NCI-H1105 treated with DMSO at 0.1 percent for 48 hours (cell line): ENCODE measurements at places on chromosomes 3 and 15.

DNA sequence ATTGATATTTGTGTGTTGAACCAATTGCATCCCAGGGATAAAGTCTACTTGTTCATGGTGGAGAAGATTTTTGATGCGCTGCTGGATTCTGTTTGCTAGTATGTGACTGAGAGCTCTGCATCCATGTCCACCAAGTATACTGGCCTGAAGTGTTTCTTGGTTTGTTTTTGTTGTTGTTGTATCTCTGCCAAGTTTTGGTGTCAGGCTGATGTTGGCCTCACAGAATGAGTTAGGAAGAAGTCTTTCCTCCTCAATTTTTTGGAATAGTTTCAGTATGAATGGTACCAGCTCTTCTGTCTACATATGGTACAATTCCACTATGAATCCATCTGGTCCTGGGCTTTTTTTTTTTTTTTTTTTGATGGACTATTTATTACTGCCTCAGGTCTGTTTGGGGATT is 50.9 kb upstream of the OSTN start:
- no peak for DNase-seq

DNA sequence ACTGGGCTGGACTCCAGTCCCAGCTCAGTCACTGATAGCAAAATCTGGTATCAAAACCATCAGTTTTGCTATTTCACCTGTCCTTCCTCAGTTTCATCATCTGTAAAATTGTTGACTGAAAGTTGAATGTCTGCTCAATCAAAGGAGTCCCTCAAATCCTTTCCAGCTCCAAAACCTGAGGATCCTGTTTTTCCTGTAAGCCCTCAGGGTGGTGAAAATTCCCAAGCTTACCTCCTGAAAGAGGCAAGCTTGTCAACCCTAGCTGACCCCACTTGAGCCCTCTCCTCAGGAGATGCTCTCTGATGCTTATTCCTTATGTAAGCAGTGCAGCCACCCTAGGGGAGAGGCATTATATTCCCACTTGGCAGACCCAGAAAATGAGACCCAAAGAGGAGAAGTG is 82.6 kb downstream of the HMG20A start:
- no peak for DNase-seq

- DNase-seq = no peak
Observed at GRCh38 chr3:16401273-16401672, 112.2 kb downstream of the RFTN1 start.

DNA sequence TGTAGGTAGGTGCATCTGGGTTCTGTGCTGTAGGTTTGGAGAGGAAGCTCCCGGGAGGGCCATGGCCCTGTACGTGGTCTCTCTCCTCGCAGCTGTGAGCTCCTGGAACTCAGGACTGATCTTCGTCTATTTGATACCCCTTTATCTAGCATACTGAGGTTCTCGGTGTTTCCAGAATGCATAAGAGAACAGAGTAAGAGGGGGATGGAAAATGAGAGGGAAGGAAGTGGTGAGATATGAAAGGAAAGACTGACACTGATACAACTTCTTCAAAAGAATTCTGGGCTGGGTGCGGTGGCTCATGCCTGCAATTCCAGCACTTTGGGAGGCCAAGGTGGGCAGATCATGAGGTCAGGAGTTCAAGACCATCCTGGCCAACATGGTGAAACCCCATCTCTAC is 90.7 kb downstream of the CHRD start:
- DNase-seq = no peak

GRCh38 chr15:57873564-57874209 is 167.2 kb downstream of the POLR2M start:
- no peak for DNase-seq

GRCh38 chr3:154889227-154889634 is 190.9 kb upstream of the MME start:
- DNase-seq = no peak

GRCh38 chr3:55165704-55166405 is 238.0 kb upstream of the LRTM1 start:
- no peak for DNase-seq

DNA sequence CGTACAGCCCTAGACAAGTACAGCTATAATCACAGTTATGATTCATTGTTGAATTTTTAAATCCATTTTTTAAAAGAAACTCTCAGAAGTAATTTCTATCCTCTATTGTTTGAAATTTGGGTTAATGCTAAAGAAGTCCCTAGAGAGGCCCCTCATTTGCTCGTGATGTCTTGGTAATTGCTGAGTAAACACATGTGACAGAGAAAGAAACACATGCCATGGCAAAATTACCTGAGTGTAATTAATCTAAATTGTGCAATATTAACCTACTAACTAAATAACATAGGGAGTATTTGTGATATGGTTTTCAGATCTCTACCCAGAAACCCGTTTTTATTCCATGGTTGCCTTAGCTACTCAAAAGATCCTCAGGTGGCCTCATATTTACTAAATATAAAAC is 10.8 kb downstream of the NEK10 start:
- DNase-seq = peak; percentile 84

DNA sequence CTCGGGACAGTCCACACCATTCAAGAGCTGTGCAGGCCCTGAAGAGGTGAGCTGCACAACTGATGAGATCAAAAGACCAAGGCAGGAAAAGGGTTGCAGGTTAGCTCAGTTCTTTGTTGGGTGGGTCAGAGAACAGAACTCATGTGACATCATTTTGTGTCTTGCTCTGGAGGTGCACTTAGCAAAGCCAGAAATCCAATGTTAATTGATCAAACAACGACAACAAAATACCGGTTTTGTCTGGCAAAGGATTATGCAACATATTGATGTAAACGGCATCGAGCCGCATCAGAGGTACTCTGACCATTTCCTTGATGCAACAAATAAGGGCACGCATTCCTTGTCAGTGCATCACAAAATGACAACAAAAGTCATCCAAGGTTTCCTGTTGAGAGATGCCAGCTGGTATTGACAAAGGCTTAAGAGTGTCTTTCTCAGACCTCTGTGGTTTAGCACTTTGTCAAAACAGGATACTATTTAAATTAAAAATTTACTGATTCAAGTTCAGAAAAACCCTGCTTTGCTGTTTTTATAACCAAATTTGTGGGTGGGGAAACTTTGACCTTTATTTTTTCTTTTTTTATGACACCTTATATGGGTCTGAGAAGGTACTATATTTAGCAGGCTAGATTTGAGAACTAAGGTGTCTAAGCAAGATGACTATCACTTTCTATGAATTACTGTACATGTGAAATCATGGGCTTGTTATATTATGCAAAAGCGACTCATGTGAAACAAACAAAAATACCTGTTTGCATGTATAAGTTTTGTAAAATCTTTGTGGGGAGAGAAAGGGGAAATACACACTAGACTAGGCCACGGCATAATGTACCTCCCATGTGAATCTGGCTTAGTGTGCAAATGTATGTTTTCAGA is 496.1 kb downstream of the FOXP1 start:
- DNase-seq = no peak

DNA sequence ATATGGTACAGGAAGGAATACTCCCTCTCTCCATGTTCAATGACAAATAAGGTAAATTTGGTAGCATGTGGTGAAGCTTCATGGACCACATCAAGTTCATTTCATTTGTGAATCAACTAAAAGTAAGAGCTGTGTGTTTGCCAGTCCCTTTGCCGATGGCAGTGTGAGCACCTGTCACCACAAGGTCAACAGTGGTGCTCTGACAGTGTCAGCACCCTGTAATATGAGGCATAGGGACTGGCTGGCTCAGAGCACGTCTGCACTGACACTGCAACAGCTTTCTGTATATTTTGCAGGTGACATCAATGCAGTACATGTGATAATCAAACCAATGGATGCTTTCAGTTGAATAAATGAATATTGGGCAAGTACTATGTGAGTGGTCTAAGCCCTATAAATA is 852.4 kb downstream of the TUSC7 start:
- no peak for DNase-seq

- no peak for DNase-seq
Observed at GRCh38 chr3:192607798-192608197, 119.5 kb downstream of the FGF12 start.

- no peak for DNase-seq
Observed at GRCh38 chr3:109927161-109927560, 589.8 kb upstream of the DPPA4 start.

- DNase-seq = no peak
Observed at GRCh38 chr3:10290481-10291176, 2.1 kb downstream of the GHRL start.

- DNase-seq = no peak
Observed at GRCh38 chr3:153978006-153978405, 143.2 kb upstream of the ARHGEF26 start.

- DNase-seq = no peak
Observed at GRCh38 chr3:53171827-53172505, 11.0 kb downstream of the PRKCD start.

- no peak for DNase-seq
Observed at GRCh38 chr3:55164191-55164590, 236.3 kb upstream of the LRTM1 start.

- no peak for DNase-seq
Observed at GRCh38 chr3:116103868-116104530, 341.3 kb downstream of the LSAMP start.

- no peak for DNase-seq
Observed at GRCh38 chr3:113910966-113911365, 36.8 kb upstream of the ZDHHC23 start.

- no peak for DNase-seq
Observed at GRCh38 chr3:72129501-72130094, 344.6 kb upstream of the PROK2 start.

DNA sequence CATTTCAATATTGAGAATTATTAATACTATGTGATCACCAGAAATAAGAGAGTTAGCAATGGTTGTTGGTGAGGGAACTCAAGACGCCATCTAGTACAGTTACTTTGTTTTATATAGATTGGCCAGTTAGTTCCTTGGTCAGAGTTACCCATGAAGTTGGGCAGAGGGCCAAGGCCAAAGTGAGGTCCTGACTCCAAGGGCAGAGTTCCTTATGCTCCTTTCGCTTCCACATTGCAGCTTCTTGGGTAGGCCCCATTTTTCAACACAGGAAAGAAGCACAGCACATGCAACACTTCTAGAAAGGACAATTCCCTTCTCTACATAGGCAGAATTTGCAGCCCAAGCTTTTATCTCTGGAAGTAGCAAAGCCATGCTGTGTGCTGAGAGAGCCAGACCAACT is 178.6 kb downstream of the KCNAB1 start:
- DNase-seq = no peak

- DNase-seq = no peak
Observed at GRCh38 chr3:10357592-10358308, 36.8 kb upstream of the SEC13 start.

DNA sequence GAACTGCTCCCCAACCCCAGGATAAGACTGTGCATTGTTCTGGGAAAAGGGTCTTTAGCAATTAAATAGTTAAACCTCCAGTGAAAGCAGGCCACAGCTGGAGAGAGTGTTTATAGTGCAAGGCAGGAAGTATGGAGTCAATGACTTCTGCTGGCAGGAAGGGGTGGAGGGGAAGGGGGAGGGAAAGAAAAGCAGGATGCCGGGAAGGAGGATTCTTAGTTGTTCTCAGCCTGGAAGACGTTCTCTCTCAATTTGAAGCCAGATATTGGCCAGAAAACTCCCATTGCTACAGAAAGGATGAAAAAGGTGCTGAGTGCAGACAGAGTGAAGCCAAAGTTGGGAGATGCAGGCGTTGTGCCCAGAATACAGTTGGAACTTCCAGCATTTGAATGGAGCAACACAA is 35.7 kb upstream of the ACTL6A start:
- DNase-seq = peak; percentile 38

DNA sequence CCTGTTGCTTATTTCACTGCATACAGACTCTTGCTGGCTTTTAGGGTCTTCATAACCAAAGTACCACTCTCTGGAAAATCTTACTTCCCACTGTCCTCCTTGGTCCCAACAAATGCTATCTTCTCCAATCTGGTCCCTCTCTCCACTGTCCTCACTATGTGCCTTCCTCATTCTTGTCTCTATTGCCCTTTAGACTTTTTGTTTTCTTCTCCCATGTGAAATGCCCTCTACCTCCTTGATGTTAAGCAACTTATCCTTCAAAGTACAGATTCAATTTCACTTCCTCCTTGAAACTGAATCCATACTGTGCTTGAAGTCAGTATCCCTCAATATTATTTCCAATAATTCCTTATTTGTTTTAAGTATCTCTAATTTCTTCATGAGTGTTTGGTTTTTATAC is 60.8 kb downstream of the CGGBP1 start:
- DNase-seq = no peak

DNA sequence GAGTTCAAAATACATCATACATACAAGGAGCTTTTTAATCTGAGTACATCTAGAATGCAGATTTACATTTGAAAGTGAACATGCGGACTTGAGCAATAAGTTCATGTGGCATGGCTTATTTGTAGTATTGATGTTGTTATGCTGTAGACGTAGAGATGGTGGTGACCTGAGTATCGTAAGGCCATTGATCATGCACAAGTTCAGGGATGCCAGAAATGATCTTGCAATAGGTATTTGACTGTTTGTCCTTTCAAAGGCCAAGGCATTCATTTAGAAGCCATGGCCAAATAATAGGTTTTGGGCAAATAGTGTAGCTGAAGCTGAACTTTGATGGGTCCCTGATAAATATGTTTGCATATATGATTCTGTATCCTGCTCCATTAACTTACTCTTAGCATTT is 35.0 kb downstream of the ARNT2 start:
- no peak for DNase-seq

DNA sequence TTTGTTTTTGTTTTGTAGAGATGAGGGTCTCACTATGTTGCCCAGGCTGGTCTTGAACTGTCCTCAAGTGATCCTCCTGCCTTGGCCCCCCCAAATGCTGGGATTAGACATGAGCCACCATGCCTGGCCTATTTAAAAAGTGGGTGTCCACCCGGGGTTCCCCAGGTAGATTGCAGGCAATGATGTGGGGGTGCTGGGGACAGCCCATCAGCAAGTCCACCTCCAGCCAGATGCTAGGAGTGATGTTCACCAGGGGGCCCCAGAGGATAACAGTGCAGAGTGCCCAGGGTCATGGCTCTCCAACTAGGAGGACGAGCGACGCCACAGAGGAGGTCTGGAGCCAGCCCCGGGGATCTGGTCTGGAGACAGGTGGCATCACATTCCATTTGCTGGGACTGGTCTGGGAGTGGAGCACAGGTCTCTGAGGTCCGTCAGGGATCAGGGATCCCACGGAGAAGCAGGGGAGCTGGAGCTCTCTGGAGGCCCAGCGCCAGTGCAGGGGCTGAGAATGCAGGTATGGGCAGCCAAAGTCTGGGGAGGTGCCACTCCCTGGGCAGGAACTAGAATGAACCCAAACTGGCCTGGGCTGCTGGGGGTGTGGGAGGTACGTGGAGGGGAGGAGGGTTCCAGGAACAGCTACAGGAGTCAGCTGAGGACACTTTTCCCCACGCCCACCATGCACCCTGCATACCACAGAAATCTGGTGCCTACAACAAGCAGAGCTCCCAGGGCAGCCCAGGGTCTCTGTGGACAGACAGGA is 51.2 kb upstream of the PCSK6 start:
- DNase-seq = no peak

DNA sequence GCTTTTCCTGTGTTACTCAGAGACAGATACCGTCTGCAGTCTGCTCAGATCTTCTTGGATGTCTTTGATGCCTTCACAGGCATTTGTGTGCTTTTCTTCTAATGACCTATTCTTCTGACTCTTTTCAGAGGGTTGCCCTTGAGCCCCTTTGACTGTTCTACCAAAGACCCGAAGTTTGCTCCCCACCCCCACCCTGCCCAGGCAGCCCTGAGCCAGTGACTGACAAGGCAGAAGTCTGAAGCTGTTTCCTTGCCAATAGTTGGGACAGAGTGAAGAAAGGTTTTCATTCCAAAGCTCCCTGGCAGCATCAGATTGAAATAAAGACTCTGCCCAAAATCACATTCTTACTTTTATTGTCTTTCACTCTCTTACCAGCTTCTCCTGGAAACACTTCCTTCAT is 9.0 kb upstream of the ATP13A5 start:
- DNase-seq = no peak

- peak; percentile 65 for DNase-seq
Observed at GRCh38 chr3:117355566-117355965, 646.0 kb downstream of the TUSC7 start.
